Stimulated activated CD8-positive, alpha-beta memory T cell treated with anti-CD3 and anti-CD28 coated beads, Interleukin-12 subunit alpha, Interleukin-12 subunit beta, amount 100 ng/mL, for 4 hours (primary cell): ENCODE measurements at places on chromosomes 13 and 19.

DNA sequence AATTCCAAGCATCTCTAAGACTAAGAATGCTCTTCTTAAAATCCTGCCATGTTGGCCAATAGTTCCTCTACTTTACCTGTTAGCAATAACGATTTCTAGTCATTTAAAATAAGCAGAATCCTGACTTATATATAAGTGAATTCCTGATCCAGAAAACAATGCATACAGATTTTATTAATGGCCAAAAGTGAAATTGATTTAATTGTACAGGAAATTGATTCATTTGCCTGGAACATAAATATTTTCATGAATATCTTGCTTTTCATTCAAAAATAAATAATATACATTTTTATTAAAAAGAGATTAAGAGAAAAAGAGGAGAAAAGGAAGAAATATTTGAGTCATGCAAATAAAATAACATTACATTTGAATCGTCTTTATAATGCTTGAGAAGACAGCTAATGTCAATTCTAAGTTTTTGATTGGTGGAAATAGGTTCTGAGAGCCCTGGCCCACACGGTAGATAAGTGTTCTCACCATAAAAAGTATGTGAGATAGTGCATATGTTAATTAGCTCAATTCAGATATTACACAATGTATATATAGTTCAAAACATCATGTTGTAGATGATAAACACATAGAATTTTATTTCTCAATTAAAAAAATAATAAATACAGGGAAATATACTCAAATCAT, 323.2 kb upstream of the MIR17HG start:
- DNase-seq, result no peak

DNA sequence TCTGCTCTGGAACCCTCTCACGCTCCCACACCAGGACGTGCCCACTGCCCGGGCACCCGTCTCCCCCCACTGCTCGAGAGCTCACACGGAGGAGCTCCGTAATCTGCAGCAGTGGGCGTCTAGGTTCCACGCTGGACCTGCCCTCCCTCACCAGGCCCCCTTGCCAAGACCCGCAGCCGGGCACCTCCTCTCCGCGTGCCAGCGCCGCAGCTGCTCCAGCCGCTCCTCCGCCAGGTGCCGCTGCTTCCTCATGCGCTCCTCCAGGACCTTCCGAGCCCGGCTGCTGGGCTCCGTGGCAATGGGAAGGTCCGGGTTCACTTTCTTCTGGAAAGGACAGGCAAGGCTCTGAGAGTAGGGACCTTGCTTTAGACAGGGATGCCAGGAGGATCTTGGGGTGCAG, 35.0 kb upstream of the MATK start:
- DNase-seq, result no peak

- no peak for DNase-seq
These were observed 97.5 kb upstream of the FBXL3 start for GRCh38 chr13:77124423-77124822.

GRCh38 chr13:107025991-107026390, 458.1 kb upstream of the ARGLU1 start:
- no peak for DNase-seq

GRCh38 chr13:32638739-32639138, 52.5 kb downstream of the PDS5B start:
- DNase-seq, result no peak

GRCh38 chr13:46639033-46639981, 86.3 kb downstream of the LRCH1 start:
- no peak for DNase-seq
